Panc1 (cell line): ENCODE measurements at places on chromosomes 2 and 18. TPM values are rescaled to one million over a fixed set of nuclear protein-coding genes. Genes with fewer than 3 reads are reported as not detected.

Gene DSC2
- total RNA-seq: 2.7 TPM

Gene AMER3
- total RNA-seq: not detected

Gene SERPINB10
- not detected for total RNA-seq

Gene TSPYL6
- not detected for total RNA-seq

DNA sequence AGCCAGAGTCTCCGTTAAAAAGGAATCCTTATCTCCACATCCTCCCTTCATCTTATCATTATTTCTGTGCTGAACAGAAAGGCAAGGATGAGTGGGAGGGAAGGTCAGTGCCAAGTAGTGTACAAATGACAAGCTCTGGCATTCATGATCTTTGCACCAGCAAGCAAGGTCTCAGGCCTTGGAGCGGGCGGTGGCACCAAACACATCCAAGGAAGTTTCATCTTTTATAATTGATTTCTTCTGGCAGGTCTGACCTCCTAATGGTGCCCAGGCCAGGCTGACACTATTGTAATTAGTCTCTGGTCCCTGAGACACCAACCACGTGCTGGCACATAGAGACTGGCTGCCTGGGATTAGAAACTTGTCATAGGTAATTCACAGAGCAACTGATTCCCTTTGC lies 336.6 kb downstream of the EN1 start:
- no peak for DNase-seq

DNA sequence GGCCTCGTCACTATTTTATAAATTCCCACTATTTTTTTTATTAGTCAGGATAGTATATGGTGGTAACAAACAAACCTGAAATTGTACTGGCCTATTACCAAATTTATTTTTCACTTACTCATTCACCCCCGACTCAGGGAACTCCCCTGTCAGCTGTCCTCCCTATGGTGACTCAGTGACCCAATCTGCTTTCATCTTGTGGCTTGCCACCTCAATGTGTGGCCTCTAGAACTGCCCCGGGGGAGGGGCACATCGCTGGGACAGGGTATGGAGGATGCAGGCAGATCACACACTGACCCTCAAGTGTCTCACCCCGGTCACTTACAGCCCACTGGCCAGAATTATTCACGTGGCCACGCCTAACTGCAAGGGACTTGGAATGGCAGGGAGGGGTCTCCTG lies 71.6 kb downstream of the ACTR2 start:
- DNase-seq: peak; percentile 82

DNA sequence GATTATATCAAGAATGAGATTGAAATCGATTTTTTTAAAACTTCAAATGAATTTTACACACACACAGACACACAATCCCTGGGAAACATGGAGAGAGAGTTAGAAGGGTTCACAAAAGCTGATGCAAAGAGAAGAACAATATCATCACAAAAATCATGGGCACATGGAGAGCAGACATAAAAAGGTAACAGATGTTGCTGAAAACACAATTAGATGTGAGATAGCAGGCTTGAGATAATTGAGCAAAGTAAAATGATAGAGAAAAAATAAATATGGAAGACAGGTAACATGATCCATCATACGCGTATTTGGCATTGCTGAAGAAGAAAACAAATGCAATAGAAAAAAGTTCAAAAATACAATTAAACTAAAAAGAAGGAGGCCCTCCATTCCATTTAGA lies 11.6 kb upstream of the B4GALT6 start:
- no peak for DNase-seq

GRCh38 chr2:206163251-206163880 lies 3.7 kb downstream of the EEF1B2 start:
- DNase-seq: no peak

- no peak for DNase-seq
Measured at GRCh38 chr2:128640845-128641360, 322.2 kb upstream of the HS6ST1 start.

- DNase-seq: no peak
Measured at GRCh38 chr2:82314836-82315472, 2010.4 kb upstream of the LRRTM1 start.

- DNase-seq: no peak
Measured at GRCh38 chr2:120470041-120470965, 124.4 kb downstream of the INHBB start.

DNA sequence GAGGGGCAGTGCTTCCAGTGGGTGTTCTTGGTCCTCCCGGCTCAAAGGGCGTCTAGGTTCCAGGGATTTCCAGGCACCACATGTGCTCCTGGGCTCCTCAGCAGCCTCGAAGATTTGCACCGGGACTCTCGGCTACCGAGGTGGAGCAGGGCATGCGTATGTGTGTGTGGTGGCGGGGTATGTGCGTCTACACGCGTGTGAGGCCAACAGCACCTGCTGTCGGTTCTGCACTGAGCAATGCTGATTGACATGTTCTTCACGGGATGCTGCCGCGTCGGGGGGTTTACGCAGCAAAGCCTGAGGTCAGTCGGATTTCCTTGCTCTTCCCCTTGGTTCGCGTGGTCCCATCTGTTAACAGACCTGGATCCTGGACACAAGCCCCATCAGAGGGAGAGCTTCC lies 119.8 kb downstream of the NDUFA10 start:
- no peak for DNase-seq

DNA sequence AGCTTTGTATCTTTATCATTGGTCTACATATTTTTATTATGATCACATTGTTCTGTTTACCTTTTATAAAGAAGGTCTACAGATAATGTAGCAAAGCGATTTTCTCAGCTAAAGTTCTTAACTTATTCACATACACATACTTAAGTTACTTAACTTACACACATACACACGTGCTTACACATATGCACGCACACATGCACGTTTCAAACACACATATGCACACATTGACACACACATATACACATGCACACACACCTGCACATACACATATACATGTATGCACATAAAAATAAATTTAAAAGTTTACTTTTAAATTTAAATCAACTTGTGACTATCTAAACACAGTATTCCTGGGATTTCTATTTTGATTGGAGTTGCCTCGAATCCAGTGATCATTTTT lies 1204.5 kb upstream of the SLC39A10 start:
- no peak for DNase-seq

- DNase-seq: no peak
Measured at GRCh38 chr2:205758051-205758450, 75.8 kb downstream of the NRP2 start.

DNA sequence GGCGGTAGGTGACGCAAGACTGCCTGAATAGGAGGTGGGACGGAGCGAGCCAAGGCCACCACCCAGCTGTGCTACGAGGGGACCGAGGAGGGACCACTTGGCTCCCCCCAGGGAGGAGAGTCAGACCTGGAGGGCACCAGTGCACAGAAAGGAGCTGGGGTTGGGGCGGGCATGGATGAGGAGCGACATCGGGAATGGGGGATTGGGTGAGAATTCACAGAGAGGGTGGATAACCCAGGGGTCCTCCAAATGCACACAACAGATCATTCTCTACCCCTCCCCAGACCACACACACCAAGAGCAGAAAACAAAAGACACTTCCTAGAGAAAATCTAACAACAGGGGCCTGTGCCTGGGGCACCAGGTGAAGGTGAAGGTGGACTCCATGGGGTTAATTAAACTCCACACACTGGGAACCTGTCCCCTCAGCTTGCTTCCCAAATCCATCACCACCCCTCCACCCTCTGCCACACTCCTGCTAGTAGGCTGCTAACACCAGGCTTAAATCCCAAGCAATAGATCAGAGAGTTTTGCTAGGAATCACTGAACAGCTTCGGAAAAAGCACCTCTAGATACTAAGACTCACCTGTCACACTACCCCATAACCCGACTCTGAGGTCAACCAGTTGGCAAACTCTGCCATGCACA lies 274.6 kb downstream of the EIPR1 start:
- DNase-seq: no peak

DNA sequence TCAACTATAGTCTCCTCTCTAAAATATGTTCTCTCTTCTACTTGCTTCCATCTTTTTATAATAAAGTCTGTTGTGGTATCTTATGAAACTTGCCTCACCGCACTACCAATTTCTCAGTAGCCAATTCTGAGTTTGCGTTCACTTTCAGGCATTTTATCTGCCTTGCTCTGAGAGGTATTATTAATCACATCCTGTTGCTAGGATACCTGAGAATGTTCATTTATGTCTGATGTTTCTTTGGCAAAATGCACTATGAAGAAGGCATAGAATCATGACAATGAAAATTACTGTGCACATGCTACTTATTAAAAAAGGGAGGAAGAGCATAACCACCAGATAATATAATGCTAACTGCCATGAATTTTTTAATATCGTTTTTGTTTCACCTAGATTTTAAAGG lies 130.2 kb downstream of the CHST9 start:
- DNase-seq: no peak

DNA sequence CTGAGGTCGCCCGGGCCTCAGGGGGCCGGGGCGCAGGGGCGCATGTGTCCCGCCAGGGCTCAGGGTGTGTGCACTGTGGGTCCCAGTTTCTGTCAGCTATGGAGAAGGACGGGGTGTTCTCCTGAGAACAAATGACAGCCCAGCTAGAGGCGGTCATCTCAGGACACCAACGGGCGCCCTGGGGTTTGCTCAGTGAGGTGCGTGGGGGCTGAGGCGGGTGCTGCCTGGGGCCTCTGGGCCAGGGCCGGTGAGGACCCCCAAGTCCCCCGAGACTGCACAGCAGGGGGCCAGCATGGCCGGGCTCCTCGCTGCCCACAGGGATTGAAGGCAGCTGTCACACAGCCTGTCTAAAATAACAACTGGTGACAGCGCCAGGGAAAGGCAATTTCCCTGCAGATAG lies 808.8 kb upstream of the SOX11 start:
- no peak for DNase-seq

- DNase-seq: no peak
Measured at GRCh38 chr2:113124181-113124961, 3.0 kb upstream of the IL1RN start.

DNA sequence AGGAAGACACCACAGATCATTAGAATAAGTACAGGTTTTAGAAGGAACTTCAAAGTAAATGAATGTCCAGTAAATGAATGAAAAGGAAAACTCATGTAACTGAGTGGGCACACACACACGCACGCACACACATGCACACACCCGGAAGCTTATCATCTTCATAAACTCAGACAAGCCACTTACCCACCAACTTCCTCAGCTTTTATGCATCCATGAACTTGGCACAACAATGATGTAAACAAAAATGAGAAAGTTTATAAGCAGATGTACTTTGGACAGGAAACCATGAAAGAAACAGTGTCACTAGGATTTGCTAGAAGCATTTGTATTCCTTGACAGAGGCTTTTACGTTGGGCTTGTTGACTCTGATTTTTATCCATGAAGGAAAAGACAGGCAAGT lies 23.2 kb downstream of the RNF152 start:
- DNase-seq: no peak

GRCh38 chr18:26780520-26781325 lies 84.8 kb downstream of the AQP4 start:
- no peak for DNase-seq

DNA sequence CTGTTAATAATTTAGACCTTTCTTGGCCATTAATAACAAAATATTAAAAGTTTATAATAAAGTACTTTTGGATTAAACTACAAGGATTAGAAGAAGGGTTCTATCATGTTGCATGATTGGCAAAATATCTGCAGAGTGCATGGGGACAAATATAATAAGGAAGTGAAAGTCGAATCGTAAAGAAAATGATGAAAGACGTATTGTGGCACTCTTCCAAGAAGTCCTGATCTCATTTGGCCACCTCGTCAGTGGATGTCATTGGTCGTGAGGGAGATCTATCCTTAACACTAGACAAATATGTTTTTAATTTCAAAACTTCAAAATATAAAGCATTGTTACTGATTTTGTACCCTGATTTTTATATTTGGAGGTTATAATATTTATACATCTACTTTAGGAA lies 197.7 kb upstream of the STON1 start:
- DNase-seq: no peak

DNA sequence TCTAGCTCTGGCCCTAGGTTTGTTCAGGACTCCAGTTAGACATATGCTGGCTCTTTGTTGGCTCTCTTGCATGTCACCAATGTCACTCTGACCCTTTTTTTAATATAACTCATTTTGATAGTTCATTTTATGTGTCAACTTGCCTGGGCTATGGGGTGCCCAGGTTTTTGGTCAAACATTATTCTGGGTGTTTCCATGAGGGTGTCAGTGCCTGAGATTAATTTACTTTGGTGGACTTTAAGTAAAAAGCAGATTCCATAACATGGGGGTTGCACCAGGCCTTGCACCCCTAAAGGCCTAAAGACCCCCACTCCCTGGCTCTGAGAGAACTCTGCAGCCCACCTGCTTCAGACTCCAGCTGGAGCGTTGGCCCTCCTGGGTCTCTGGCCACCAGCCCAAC lies 48.1 kb upstream of the SNTG2 start:
- no peak for DNase-seq

GRCh38 chr2:5264361-5264760 lies 427.8 kb upstream of the SOX11 start:
- no peak for DNase-seq

DNA sequence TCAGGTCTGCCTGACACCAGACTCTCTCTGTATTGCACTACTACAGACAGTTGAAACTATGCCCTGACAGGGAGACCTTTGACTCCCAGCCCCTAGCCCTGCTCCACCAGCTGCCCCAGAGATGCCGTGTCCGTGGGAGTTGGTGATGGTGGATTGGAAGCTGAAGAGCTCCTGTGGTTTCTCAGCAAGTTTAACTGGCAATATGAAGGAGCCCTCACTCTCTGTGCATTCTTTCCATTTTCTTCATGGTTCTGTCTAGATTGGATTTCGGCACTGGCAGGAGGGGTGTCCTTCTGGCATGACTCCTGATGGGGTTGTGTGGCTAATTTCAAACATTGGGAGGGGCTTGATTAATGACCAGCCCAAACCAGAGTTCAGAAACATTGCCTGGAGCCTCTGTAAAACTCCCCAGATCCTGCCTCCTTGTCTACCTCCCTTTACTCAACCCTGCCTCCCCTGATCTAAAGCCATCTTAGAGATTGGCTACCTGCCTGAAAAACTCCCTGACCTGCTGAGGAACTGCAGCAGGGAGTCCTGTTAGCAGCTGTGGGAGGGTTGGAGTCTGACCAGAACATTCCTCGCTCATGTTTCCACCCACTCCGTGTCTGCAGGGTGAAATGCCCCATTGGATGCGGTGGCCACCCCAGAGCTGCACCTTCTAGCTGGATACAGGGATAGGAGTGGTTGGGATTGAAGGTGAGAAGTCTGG lies 206.9 kb upstream of the SPRED2 start:
- DNase-seq: no peak

GRCh38 chr2:8539743-8540551 lies 141.9 kb upstream of the ID2 start:
- no peak for DNase-seq

GRCh38 chr2:162490761-162491470 lies 147.0 kb downstream of the GCA start:
- no peak for DNase-seq

GRCh38 chr2:55782528-55783173 lies 89.0 kb upstream of the PNPT1 start:
- no peak for DNase-seq

GRCh38 chr2:174180165-174180724 lies 68.1 kb downstream of the OLA1 start:
- no peak for DNase-seq
